Activated T-cell treated with anti-CD3 and anti-CD28 coated beads for 1 hour (primary cell): ENCODE measurements at places on chromosomes 5 and 9.
A peak's percentile ranks its signal among the peaks of the same experiment; 100 is the strongest.

- DNase-seq: no peak
Measured at GRCh38 chr9:98002808-98003207, 19.7 kb downstream of the ANP32B start.

GRCh38 chr5:139710319-139711066, 62.3 kb downstream of the CXXC5 start:
- DNase-seq: peak; percentile 29

DNA sequence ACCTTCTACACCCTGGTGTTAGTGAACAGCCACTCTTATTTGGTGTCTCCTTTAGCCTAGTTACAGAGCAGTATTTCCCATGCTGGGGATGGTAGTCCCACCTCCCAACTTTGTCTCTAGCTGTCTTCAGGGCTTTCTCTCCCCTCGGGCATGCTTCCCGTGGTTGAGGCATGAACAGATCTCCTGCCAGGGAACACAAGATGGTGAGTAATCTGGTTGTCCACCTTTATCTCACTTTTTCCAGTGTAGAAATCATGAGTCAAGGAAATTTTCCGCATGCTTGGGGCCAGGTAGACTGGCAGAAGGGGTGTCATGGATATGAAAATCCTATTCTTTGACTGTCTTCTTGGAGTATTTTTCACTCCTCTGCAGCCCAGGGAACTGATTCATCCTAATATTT, 532.9 kb downstream of the ANXA1 start:
- no peak for DNase-seq

DNA sequence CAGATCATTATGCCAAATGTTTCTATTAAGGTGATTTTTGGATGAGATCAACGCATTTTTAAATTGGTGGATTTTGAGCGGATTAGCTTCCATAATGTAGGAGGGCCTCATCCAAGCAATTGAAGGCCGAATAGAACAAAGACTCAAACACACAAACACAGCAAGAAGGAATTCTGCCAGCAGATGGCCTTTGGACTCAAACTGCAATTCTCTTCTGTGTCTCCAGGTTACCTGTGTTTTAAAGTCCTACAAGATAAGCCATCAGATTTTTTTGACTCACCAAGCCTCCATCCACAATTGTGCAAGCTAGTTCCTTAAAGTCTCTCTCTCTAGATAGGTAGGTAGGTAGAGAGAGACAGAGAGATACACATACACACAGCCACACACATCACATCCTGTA, 25.5 kb downstream of the CDH6 start:
- DNase-seq: no peak

- no peak for DNase-seq
Measured at GRCh38 chr5:116881921-116882531, 307.4 kb upstream of the SEMA6A start.
